Omental fat pad (tissue), 4 donors: ENCODE measurements at places on chromosomes 6 and 20. TPM values are rescaled to one million over a fixed set of nuclear protein-coding genes. Genes with fewer than 3 reads are reported as not detected.
A peak's percentile ranks its signal among the peaks of the same experiment; 100 is the strongest.

Gene FAXC
- 0.38 TPM for total RNA-seq

Gene GPR63
- total RNA-seq, result 0.47 TPM

Gene NR2E1
- not detected for total RNA-seq

Gene SENP6
- total RNA-seq, result 134 TPM

Gene ANGPT4
- total RNA-seq, result 27.6 TPM

Gene SCUBE3
- total RNA-seq, result 0.12 TPM

Gene CFAP61
- not detected for total RNA-seq

Gene CTCFL
- not detected for total RNA-seq

GRCh38 chr6:72873433-72873832 is 251.6 kb downstream of the KCNQ5 start:
- DNase-seq, result no peak

DNA sequence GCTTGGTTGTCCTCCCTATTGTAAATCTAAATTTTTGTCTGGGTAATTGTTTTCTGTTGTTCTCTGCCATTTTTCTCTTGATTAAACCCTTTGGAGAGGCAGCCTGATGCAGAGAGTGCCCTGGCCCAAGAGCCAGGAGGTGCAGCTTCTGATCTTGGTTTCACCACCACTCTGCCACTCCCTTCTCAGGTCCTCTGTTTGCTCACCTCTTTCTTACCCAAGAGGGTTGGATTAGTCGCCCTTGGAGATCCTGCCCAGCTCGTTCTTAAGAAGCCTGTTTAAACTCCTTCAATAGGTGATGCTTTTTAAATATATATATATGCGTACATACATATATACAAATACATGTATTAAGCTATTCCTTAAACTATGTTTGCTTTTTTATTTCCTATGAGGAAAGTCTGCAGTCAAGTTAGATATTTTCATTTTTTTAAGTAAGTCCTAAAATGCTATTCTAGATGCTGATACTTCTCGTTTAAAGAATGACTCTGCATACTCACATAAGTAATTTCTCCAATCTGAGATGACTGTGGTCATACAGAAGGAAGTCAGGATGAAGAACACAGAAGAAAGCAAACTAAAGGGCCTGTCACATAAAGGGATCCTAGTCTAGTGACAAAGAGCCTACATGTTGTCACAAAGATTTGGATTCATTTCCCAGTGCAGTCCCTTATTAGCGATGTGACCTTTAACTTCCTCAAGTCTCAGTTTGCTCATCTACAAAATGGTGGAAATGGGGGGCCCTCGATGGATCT is 19.9 kb downstream of the TPD52L1 start:
- no peak for DNase-seq

DNA sequence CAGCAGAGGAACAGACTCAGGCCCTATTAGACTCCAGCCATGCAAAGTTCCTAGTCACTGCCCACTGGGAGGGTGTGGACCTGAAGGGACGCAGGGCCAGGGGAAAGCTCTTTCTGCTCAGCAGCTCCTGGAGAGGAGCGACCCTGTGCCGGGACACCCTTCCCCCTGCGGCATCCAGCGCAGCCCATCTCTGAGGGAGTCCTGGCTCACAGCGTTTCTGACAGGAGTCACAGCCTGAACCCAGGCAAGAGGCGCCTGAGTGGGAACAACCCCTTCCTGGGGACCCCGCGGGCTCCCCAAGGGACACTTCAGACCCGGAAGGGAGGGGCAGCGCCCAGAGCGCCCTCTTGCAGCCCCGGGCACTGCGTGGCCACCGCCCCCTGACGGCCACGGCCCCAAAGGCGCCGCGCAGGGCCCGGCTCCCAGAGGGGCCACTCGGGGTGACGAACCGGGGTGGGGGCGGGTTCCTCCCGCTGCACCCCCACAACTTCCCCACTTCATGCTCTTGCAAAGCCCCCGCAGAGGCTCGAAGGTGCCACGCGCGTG is 862 bp downstream of the UCKL1 start:
- DNase-seq, result no peak

DNA sequence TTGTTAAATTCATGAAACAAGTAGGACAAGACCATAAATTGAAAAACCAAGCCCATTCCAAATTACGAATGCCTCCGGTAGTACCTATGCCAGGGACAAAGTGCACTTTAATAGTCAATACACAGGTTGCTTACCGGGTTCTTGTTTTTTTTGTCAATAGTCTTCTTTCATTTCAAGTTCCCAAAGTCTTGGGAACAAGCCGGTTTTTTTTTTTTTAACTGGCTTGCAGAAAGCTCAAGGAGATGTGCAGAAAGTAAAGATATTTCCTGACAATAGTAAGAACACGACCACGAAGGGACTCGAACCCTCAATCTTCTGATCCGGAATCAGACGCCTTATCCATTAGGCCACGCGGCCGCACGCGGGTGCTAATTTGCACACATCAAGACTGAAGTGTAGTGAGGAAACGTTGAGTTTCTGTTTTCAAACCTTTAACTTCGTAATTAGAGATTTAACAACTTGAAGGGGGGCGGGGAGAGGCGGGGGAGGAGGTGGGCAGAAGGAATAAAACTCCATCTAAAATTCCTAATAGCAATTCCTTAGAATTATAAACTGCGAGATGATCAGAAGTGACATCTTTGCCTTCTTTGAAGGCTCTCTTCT is 181.0 kb downstream of the TRIM27 start:
- no peak for DNase-seq

GRCh38 chr6:169980826-169981450 is 229.5 kb downstream of the ERMARD start:
- no peak for DNase-seq

GRCh38 chr6:168161371-168161750 is 82.3 kb upstream of the FRMD1 start:
- no peak for DNase-seq

- no peak for DNase-seq
Observed at GRCh38 chr20:44851545-44851944, 34.0 kb upstream of the YWHAB start.

DNA sequence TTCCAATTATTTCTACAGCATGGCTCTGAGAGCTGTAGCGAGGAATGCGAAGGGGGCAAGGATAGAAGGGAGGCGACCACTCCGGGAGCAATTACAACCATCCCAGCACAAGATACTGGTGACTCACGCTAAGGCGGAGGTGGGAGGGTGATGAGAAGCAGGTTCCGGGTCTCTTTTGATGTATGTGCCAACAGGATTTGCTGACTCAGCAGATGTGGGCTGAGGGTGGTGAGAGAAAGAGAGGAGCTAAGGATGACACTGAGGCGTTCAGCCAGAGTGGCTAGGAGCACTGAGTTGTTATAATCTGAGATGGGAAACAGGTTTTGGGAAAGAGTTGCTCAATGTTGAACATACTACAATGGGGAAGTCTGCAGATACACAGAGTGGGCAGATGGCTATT is 9.3 kb upstream of the TXNDC5 start:
- DNase-seq, result no peak

GRCh38 chr20:16014436-16014835 is 558.8 kb downstream of the KIF16B start:
- no peak for DNase-seq

DNA sequence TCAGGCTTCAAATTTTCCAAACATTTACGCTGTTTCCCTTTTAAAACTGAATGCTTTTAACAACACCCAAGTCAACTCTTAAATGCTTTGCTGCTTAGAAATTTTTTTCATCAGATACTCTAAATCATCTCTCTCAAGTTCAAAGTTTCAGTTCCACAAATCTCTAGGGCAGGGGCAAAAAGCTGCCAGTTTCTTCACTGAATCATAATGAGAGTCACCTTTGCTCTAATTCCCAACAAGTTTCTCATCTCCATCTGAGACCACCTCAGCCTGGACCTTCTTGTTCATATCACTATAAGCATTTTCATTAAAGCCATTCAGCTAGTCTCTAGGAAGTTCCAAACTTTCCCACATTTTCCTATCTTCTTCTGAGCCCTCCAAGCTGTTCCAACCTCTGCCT is 69.1 kb downstream of the RNF217 start:
- no peak for DNase-seq

GRCh38 chr6:11423667-11424066 is 113.9 kb upstream of the TMEM170B start:
- DNase-seq, result no peak

DNA sequence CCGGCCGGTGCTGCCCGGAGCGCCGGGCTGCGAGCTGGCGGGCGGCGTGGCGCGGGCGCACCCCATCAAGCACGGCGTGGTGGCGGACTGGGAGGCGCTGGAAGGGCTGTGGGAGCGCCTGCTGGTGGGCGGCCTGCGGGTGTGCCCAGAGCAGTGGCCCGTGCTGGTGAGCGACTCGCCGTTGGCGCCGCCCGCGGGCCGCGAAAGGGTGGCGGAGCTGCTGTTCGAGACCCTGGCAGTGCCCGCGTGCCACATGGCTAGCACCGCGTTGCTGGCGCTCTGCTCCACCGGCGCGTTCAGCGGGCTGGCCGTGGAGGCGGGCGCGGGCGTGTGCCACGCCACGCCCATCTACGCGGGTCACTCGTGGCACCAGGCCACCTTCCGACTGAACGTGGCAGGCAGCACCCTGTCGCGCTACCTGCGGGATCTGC is 517 bp downstream of the ACTL10 start:
- DNase-seq, result no peak

DNA sequence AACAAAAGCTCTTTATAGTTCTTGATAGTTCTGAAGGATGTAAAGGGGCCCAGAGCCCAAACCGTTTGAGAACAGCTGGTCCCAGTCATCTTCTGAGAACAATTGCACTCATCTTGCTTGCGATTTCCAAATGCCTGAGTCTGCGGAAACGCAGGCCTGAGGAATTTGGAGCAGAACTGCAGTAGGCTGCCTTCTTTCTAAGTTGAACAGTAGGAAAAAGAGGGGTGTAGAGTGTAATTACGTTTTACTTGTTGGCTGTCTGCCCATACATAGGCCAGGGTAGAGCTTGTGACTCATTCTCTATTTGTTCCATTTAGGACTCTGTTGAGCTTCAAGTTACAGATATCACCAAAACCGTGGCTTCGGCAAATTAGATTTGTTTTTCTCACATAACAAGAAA is 42.0 kb upstream of the KIF16B start:
- DNase-seq, result no peak

DNA sequence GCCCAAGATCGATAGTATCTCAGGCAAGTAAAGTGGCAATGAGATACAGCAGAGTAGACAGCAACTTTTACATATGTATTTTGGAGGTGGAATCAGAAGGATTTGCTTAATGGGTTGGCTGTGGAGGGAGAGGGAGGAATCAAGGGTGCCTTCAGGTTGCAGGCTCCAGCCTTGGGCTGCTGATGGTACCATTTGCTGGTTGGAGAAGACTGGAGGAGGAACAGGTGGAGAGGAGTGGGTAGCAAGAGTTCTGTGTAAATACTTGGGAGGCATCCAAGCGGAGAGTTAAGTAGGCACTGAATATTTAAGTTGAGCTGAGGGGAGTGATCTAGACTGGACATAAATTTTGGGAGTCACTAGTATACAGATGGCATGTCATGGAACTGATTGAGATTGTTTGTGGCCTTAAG is 5.2 kb downstream of the BICRAL start:
- no peak for DNase-seq

DNA sequence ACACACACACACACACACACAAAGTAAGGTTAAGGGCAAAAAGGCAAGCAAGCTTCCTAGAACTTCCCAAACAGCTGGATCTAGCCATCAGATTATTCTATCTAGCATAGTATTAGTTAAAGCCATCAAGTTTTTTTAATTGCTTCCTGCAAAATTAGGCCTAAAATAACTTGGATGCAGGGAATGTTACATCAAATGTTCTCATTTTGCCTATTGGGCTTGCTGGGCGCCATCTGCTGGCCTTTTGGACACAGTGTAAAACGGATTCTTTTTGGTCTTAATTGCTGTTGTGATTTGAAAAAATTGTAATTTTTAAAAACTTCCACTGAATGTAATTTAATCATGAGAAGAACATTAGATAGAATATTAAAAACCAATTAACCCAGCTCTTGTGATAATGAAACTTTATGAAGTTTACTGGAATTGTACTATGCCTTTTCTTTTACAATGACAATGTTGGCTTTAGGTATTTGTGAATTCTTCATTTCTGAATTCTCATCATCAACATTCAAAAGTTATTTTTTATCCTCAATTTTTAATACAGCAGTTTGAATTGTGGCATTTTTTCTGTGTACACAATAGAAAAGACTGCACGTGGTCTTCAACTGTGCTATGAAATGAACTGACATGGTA is 6.8 kb downstream of the MKKS start:
- DNase-seq, result peak; percentile 42

DNA sequence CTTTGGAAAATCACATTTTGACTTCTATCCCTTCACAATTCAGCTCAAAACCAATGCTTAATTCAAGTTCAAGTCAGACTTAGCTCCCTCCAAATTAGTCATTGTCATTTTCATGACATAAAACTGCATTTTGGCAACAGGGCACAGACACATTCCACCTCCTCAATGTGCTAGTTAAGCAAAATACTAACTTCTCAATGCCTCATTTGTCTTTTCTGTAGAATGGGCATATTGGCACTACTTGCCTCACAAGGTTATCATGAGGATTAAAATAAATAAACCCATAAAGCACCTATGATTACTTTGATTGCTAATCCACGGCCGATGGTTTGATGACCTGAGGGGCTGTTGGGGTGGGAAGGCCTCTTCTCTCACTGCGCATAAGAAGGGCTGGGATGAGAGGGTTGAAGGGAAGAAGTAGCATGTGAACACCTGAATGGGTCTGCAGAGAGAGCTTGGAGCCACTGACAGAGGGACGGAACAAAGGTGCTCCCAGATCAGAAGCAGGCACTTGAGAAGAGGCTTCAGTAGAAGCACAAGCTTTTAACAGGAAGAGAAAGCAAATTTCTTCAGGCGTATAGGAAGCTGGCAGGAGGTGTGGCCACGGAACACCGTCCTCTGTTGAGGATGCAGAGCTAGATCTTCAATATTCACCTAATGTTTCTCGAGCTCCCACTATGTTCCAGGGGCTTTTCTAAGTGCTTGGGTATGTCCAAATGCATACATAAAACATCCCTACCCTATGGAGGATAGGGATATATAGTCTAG is 11.7 kb upstream of the TBC1D7 start:
- no peak for DNase-seq

DNA sequence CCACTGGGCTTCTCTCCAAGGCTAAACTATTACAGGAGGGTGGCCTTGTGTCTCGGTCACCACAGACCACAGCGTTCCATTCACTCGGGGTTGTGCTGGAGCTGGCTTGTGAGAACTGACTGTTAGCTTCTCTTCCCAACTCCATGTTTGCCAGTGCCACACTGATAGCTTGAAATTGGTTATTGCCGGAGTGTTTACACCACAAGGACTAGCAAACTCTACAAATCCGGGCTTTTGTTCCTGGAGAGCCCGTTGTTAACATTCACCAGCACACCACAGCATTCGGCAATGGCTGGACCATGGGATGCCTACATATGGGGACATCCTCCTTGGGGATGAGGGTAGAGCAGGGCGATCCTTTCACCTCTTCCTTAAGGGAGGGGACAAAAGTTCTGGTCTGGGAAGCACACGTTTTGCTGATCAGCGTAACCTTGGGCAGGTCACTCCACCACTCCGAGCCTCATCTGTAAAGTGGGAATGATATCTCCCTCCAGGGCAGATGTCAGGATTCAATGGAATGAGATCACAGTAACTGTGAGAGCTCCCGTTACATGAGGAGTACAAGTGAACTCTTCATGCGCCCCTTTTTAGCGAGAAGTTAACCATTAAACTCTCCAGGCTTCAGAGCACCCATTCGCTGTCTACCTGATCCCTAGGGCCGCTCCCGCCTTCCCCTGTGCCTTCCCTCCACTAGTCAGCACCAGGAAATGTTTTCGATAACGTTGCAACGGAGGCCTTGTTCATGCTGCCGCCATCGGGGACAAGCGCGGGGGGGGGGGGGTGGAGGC is 41.7 kb upstream of the TTPAL start:
- no peak for DNase-seq

- no peak for DNase-seq
Observed at GRCh38 chr6:132218059-132218696, 183.1 kb downstream of the MOXD1 start.

- no peak for DNase-seq
Observed at GRCh38 chr6:155943635-155944034, 488.0 kb upstream of the NOX3 start.
